ENCODE measurements at places on chromosomes 5 and 9. TPM values are rescaled to one million over a fixed set of nuclear protein-coding genes. Genes with fewer than 3 reads are reported as not detected.

HTR1A gene
- polyA plus RNA-seq = not detected

KIAA1958 gene
- 0.77 TPM for polyA plus RNA-seq

LIFR gene
- polyA plus RNA-seq = 1.00 TPM

ADAMTSL1 gene
- 0.35 TPM for polyA plus RNA-seq

CBY3 gene
- polyA plus RNA-seq = not detected

Measured in keratinocyte (primary cell).